ENCODE measurements at places on chromosomes 1 and 21. TPM values are rescaled to one million over a fixed set of nuclear protein-coding genes. Genes with fewer than 3 reads are reported as not detected.

BARHL2 gene
- total RNA-seq: under 0.01 TPM

PLA2G2C gene
- not detected for total RNA-seq

UBAP2L gene
- 31.9 TPM for total RNA-seq

APCS gene
- total RNA-seq: not detected

S100A16 gene
- total RNA-seq: 326 TPM
